Esophagus muscularis mucosa (tissue), 4 donors: ENCODE measurements at places on chromosomes 13 and 19. TPM values are rescaled to one million over a fixed set of nuclear protein-coding genes. Genes with fewer than 3 reads are reported as not detected.
A peak's percentile ranks its signal among the peaks of the same experiment; 100 is the strongest.

DNA sequence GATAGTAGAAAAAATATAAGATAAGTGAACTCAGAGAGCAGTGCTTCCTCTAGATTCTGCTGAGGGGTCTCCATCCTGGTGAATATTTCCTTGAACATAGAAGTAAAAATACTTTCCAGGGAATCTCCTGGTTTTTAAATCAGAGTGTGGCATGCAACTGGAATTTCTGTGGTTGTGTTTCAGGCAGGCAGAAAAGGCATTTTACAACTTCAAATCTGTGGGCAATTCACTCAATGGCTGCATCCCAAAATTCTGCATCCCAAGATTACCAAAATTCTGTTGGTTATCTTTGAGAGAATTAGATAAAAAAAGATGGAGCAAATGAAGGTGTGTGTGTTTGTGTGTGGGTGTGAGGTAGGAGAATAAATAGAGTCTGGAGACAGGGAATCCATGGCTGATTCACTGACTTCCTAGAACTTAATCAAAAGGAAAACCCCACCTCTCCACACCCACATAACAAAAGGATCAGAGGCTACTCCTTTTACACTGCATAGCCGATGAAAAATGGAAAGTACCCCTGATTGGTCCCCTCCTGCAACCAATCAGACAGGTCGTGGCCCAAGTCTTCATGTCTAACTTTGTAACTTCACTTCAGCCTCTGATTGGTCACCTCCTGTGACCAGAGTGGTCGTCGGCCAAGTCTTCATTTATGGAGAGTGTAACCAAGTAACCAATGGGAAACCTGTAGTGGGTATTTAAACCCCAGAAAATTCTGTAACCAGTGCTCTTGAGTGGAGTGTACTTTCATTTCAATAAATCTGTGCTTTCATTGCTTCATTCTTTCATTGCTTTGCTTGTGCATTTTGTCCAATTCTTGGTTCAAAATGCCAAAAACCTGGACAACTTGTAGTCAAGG, 112.8 kb downstream of the DLEU7 start:
- H3K4me1 ChIP-seq = peaks cover 2% of the 10 kb centered on the region
- no peaks in the 10 kb centered on the region for H3K27me3 ChIP-seq
- no peak overlapping the region for H3K27ac ChIP-seq
- no peak overlapping the region for H3K4me3 ChIP-seq

GRCh38 chr19:32067685-32068084, 277.7 kb upstream of the ZNF507 start:
- H3K4me1 ChIP-seq = no peaks in the 10 kb centered on the region
- no peak for DNase-seq
- H3K27me3 ChIP-seq = no peaks in the 10 kb centered on the region
- no peaks in the 10 kb centered on the region for H3K36me3 ChIP-seq
- no peak overlapping the region for H3K27ac ChIP-seq

- DNase-seq = no peak
- H3K4me3 ChIP-seq = peak within 1 kb of the TSS; percentile 16
- H3K27ac ChIP-seq = no peak within 1 kb of the TSS
- H3K4me1 ChIP-seq = peaks cover 5% of the 10 kb centered on the region
Observed at GRCh38 chr13:95552539-95553441, at the start of gene CLDN10. CLDN10 (plus strand) TSS chr13:95552720; CDS start chr13:95552754, 34 bp downstream.

Gene YJEFN3
- 1.2 TPM for total RNA-seq

DNA sequence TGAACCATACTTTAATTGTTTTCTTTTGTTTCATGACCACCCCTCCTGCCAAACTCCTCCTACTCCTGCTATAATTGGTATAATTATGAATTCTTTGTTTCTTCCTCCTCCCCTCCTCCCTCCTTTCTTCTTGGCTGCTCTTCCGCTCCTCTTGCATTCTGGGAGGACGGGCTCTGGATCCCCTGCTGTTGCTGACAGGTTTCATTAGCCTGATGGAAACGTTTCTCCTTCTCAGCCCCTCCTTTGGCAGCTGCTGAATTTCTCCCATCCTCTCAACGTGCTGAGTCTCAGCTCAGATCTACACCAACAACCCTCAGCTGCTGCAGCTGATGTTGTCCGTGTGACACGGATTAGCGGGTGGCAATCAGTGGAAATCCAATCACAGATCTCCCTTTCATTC, 97.1 kb upstream of the UBAC2 start:
- H3K4me1 ChIP-seq = no peaks in the 10 kb centered on the region
- no peak overlapping the region for H3K27ac ChIP-seq
- H3K27me3 ChIP-seq = no peaks in the 10 kb centered on the region

DNA sequence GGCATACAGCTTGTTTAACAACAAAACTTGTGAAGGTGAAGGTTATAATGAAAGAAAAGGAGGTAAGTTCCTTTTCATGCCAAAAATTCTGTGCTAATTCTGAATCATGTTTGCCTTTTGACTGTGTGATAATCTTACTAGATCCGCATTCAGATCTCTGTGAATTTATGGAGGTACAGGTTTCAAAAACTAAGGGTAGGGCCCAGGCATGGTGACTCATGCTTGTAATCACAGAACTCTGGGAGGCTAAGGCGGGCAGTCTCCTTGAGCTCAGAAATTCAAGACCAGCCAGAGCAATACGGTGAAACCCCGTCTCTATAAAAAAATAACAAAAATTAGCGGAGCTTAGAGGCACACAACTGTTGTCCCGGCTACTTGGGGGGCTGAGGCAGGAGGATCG, 45.9 kb downstream of the PCDH9 start:
- no peak overlapping the region for H3K4me3 ChIP-seq
- DNase-seq = no peak
- H3K27ac ChIP-seq = no peak overlapping the region
- no peaks in the 10 kb centered on the region for H3K4me1 ChIP-seq
- no peaks in the 10 kb centered on the region for H3K27me3 ChIP-seq
- H3K36me3 ChIP-seq = no peaks in the 10 kb centered on the region

GRCh38 chr13:106522898-106523525, 12.4 kb downstream of the EFNB2 start:
- H3K27ac ChIP-seq = no peak overlapping the region
- no peak overlapping the region for H3K4me3 ChIP-seq
- no peak for DNase-seq
- H3K27me3 ChIP-seq = no peaks in the 10 kb centered on the region
- no peaks in the 10 kb centered on the region for H3K36me3 ChIP-seq

DNA sequence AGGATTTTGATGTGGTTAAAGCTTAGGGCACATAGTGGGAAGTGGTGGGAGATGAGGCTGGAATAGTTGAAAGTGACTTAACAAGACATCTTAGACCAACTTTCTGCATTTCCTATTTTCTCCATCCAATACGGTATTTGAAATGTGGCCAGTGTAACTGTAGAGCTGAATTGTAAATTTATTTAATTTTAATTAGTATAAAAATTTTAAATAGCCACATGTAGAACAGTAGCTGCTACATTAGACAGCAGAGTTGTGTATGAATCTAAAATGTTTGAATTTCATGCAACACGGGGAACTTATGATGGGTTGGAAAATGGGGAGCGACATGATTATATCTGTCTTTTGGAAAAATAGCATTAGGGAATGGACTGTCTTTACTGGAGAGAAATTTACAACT, 7.1 kb upstream of the SCEL start:
- no peaks in the 10 kb centered on the region for H3K27me3 ChIP-seq
- H3K4me3 ChIP-seq = no peak overlapping the region
- no peak for DNase-seq
- H3K27ac ChIP-seq = no peak overlapping the region
- no peaks in the 10 kb centered on the region for H3K36me3 ChIP-seq

GRCh38 chr13:27120011-27120410, 51.6 kb downstream of the USP12 start:
- no peaks in the 10 kb centered on the region for H3K27me3 ChIP-seq
- H3K4me3 ChIP-seq = no peak overlapping the region
- peaks cover 54% of the 10 kb centered on the region for H3K4me1 ChIP-seq
- peaks cover 3% of the 10 kb centered on the region for H3K36me3 ChIP-seq
- H3K27ac ChIP-seq = no peak overlapping the region

Gene ZNF728
- 4.6 TPM for total RNA-seq

GRCh38 chr19:10688545-10689280, 12.5 kb upstream of the QTRT1 start:
- DNase-seq = no peak
- peaks cover 89% of the 10 kb centered on the region for H3K36me3 ChIP-seq
- peaks cover 7% of the 10 kb centered on the region for H3K4me1 ChIP-seq

DNA sequence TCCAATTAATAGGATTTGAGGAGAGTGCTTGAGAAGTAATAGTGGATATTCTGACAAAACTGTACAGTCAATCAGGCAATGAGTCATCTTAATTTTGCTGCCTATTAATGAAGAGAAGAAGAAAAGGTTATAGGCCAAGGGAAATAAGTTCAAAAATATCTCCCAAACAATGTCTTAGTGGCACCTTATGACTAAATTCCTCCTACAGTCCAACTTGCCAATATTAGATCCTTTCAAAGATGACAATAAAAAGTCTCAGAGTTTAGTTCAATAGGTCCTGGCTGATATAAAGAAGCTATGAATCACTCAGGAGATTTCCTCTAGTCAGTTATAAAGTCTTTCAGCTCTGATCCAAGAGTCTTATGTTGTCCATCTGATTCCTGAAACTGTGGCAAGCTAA, 27.9 kb downstream of the UGGT2 start:
- no peaks in the 10 kb centered on the region for H3K36me3 ChIP-seq
- H3K4me3 ChIP-seq = no peak overlapping the region
- no peak overlapping the region for H3K27ac ChIP-seq
- no peak for DNase-seq
- no peaks in the 10 kb centered on the region for H3K4me1 ChIP-seq

GRCh38 chr13:39297023-39297422, 258.8 kb downstream of the NHLRC3 start:
- DNase-seq = no peak
- no peaks in the 10 kb centered on the region for H3K27me3 ChIP-seq
- no peaks in the 10 kb centered on the region for H3K36me3 ChIP-seq
- H3K27ac ChIP-seq = no peak overlapping the region
- no peak overlapping the region for H3K4me3 ChIP-seq
- no peaks in the 10 kb centered on the region for H3K4me1 ChIP-seq

DNA sequence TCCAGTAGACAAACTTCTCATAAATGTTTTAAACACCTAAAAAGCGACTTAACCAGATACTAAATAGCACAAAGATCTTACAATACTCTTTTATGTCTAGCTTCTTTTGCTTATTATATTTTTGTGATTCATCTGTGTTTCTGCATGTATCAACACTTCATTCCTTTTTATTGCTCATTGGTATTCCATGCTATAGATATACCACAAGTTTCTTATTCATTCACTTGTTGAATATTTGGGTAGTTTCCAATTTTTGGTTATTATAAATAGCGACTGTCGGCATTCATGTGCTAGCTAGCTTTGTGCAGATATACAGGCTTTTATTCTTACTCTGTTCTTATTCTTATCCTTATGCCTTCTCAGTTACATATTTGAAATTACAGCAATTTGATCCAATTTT, 50.0 kb upstream of the RGCC start:
- no peaks in the 10 kb centered on the region for H3K36me3 ChIP-seq
- no peaks in the 10 kb centered on the region for H3K4me1 ChIP-seq
- no peaks in the 10 kb centered on the region for H3K27me3 ChIP-seq
- DNase-seq = no peak
- H3K4me3 ChIP-seq = no peak overlapping the region

Gene NOTCH3
- total RNA-seq = 78.7 TPM

Gene MUC16
- total RNA-seq = not detected

- no peak overlapping the region for H3K27ac ChIP-seq
- H3K4me1 ChIP-seq = peaks cover 22% of the 10 kb centered on the region
- no peak overlapping the region for H3K4me3 ChIP-seq
- H3K27me3 ChIP-seq = no peaks in the 10 kb centered on the region
Observed at GRCh38 chr13:40170091-40170490, 496.4 kb downstream of the FOXO1 start.

DNA sequence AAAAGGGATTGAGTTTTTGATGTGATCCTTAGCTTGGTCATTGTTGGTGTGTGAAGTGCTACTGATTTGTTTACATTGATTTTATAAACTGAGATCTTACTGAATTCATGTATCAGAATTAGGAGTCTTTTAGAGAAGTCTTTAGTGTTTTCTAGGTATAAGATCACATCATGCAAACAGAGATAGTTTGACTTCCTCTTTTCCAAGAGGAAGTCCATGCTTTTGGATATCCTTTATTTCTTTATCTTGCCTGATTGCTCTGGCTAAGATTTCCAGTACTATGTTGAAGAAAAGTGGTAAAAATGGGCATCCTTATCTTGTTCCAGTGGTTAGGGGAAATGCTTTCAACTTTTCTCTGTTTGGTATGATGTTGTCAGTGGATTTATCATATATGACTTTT, 561.2 kb upstream of the SLITRK1 start:
- no peaks in the 10 kb centered on the region for H3K36me3 ChIP-seq
- no peaks in the 10 kb centered on the region for H3K4me1 ChIP-seq
- no peaks in the 10 kb centered on the region for H3K27me3 ChIP-seq
- DNase-seq = no peak
- no peak overlapping the region for H3K4me3 ChIP-seq

- no peaks in the 10 kb centered on the region for H3K4me1 ChIP-seq
- H3K27me3 ChIP-seq = no peaks in the 10 kb centered on the region
- DNase-seq = no peak
- H3K27ac ChIP-seq = no peak overlapping the region
- H3K4me3 ChIP-seq = no peak overlapping the region
Observed at GRCh38 chr13:100532836-100533435, 55.7 kb downstream of the GGACT start.
